Tongue (tissue), 3 donors: ENCODE measurements at places on chromosomes 5 and 9. TPM values are rescaled to one million over a fixed set of nuclear protein-coding genes. Genes with fewer than 3 reads are reported as not detected.

GRCh38 chr5:56099346-56099745 lies 104.6 kb upstream of the IL6ST start:
- peak; percentile 58 for DNase-seq

DNA sequence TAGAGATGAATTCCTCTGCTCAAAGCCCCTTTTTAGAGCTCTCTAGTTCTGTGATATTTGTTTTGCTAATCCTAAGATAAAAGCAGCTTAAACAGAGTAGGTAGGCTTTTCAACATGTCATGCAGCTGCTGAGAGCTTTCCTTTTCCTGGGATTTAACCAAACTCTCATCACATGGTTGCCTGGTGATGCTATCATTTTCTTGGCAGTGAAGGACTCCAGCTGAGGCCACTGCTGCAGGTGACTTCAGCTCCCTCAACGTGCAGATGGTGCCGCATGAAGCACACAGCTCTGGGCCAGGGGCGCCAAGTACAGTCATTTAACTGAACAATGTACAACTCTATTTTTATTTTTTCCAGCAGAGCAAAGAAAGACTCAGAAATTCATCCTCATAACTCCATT lies 42.2 kb downstream of the SECISBP2 start:
- DNase-seq, result peak; percentile 84

- peak; percentile 94 for DNase-seq
Observed at GRCh38 chr9:124774129-124774978, 2.6 kb upstream of the OLFML2A start.

The LEAP2 gene
- total RNA-seq, result 2.3 TPM

DNA sequence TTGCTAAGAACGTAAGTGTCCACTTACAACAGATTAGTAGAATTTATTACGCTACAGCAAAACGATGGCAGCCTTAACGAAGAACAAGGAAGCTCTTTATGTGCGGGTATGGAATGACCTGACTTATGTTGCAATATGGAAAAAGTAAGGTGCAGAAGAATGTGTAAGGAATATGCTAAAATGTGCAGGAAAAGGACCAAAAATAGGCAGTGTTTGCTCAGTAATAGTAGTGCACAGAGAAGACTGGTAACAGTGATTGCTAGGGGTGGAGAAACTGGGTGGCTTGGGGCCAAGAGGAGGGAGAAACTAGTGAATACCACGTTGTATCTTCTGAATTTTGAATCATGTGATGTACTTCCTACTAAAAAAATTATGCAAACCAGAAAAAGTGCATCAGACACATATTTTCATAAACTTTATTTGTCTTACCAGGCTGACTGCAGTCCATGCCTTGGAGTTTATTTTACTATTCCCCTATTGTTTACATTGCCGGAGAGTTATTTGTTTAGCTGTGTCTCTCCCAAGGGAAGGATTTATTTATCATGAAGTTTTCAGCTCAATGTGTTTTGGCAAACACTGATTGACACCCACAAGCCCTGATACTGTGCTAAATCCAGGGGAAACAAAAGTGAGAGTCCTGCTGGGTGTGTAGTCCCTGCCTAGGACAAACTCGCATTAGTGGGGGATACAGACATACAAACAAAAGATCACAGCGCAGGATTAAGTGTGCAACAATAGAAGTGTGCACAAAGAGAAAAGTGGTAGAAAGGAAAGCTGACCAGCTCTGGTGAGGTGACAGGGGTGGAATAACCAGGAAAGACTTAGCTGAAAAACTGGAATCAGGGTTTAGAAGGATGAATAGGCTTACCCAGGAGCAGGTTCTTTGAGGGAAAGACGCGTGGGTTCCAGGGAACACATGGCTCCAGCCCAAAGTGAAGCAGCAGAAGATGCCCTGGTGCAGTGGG lies 34.0 kb upstream of the ZNF484 start:
- DNase-seq, result peak; percentile 77

The PHF24 gene
- total RNA-seq, result 0.31 TPM

GRCh38 chr5:157217289-157218024 lies 36.8 kb downstream of the ITK start:
- DNase-seq, result no peak

GRCh38 chr9:105313238-105313637 lies 68.8 kb downstream of the SLC44A1 start:
- no peak for DNase-seq

DNA sequence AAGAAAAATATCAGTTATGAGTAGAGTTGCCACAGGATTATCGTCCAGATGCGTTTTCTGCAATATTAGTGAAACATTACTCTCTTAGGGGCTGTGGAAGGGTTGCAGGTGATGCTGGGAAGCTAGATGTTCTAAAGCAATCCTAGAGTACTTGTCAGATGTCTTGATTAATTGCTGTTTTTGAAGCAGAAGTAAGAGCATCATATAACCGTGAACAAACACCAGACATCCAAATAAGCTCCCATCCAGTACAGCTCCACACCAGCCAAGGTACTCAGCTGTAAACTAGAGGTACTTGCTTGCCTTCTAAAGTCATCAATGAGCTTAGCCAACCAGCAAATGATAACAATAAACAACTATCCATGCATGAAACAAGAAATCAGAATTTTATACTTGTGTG lies 131.1 kb downstream of the ST8SIA4 start:
- no peak for DNase-seq

The SLC34A1 gene
- total RNA-seq, result not detected

DNA sequence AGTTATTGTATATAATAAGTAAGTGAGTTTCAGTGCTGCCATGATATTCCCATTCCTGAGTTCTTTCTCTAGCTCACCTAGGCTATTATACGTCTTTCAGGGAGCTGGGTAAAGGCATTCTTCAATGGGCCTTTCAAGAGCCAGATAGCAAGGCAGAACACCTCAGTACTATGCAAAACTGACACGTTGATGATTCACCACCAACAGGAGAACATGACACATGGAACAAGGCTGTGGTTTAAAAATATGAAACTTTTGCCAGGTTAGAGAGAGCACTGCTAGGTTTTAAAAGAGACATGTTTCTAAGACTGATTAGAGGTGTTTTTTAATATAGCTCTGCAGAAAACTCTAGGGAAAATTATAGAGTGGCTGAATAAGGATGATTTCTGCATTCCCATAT lies 95.9 kb downstream of the UGCG start:
- no peak for DNase-seq

- no peak for DNase-seq
Observed at GRCh38 chr5:1498623-1499416, 24.9 kb downstream of the LPCAT1 start.
